Activated gamma-delta T cell (primary cell): ENCODE measurements at places on chromosomes 4 and X.

GRCh38 chrX:10208281-10208856, 51.6 kb downstream of the CLCN4 start:
- no peak for DNase-seq

GRCh38 chr4:152805071-152805650, 25.4 kb downstream of the ARFIP1 start:
- no peak for DNase-seq

- no peak for DNase-seq
Measured at GRCh38 chr4:73589887-73590801, 30.1 kb downstream of the RASSF6 start.

DNA sequence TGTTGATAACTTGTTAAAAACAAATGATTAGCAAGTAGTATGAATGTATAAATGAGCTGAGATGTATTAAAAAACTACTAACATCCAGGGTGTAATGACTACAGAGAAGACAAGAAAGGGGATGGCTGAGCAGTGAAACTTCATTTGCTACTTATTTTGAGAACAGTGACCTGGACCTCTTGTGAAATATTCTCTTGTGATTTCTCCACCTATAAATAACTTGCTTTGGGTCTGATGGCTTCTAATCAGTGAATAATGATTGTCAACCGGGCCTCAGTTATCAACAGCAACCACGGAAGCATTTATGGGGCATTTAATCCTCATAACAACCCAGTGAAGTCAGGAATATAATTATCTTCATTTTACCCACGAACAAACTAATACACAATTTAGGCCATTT, 154.2 kb upstream of the HAND2 start:
- DNase-seq = no peak
